Posterior cingulate gyrus (tissue), 11 donors: ENCODE measurements at places on chromosomes 5 and 9.

- peak; percentile 21 for DNase-seq
Measured at GRCh38 chr5:140633021-140633471, at the start of gene CD14. Gene CD14 (minus strand): TSS chr5:140633175. CDS start chr5:140633071, 104 bp downstream.

GRCh38 chr5:167702014-167702413, 589.4 kb upstream of the WWC1 start:
- DNase-seq = no peak

DNA sequence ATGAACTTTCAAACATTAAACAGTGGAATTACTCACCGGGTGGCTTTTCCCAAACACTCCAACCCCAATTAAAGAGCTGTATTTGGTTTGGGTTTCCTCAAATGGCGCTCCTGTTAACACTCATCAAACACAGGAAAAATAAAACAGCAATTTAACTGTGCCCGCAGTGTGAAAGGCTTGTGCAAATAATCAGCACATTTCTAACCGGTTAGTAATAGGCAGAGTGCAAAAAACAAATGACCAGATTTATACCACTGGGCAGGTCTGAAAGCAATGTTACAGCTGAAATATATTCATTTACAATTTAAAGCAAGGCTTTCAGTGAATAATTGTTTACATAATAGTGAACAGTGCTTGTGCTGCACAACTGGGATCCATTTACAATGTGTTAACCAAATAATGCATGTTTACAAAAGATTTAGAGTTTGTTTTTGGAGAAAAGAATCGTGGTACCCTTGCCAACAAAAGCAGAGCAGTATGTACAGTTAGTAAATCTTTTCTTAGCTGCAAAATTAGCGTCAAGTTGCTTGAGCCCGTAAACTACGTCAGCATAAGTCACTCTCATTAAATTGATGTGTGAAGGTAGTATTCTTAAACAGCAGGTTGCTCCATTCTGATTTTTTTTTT, 662.9 kb upstream of the ZNF608 start:
- DNase-seq = no peak

GRCh38 chr9:113298311-113298710, 4.9 kb downstream of the RNF183 start:
- no peak for DNase-seq

- no peak for DNase-seq
Measured at GRCh38 chr9:237858-238345, 23.2 kb downstream of the DOCK8 start.

- DNase-seq = no peak
Measured at GRCh38 chr9:108136656-108137055, 647.1 kb upstream of the KLF4 start.

- no peak for DNase-seq
Measured at GRCh38 chr9:82606492-82607382, 456.2 kb downstream of the RASEF start.

DNA sequence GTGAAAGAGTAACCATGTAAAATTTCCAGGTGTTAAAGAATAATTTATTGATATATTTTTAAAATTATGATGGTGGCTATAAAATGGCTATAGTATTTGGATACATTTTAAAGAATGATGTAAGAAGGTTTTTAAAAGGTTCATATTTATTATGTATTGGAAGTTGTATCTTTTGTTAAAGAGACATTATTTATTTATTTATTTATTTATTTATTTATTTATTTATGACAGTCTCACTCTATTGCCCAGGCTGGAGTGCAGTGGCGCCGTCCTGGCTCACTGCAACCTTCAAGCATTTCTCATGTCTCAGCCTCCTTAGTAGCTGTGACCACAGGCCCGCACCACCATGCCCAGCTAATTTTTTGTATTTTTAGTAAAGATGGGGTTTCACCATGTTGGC, 89.5 kb upstream of the LHFPL2 start:
- DNase-seq = no peak

DNA sequence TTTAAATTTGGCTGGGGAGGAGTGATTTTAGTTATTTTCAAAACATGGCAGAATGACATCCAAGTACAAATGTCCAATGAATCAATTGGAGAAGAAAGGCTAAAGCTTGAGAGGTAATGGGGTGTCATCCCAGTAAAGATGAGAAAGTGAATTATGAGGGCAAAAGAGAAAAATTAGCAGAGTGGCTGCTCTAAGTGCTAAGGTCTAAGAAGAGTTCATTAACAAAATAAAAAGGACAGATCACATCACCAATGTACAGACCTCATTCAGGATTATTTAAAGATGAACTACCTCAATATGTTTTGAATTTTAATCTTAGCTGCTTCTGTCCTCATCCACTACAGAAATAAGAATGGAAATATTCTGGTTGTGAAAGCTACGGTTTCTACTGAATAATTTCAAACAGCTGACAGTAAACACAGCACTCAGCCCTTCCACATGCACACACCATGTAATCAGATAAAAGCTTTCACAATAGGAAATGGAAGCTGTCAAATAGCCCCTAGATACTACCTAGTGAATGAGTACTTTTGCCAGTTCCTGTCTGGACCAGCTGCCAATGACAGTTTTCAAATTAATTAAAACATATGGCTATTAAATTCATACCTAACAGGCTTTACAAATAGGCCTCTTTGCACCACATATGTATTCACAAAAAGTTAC, 171.5 kb downstream of the SSBP2 start:
- DNase-seq = no peak

DNA sequence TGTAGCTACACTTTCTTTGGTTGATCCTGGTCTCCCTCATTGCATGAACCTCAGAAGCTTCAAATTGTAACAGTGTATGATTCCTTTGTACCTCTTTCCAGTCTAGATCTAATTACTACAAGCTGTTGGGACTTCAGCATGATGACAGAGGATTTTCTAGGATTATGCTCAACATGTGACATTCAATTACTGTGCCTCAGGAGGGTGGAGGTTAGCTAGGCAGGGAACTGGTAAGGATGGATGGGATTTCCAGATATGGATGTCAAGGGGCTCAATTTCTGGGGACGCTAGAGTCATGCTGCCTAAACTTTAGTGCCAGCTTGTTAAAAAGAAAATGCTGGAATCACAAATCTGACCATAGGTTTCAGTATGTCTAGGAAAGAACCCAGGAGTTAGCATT, 29.2 kb upstream of the GLRA1 start:
- no peak for DNase-seq

DNA sequence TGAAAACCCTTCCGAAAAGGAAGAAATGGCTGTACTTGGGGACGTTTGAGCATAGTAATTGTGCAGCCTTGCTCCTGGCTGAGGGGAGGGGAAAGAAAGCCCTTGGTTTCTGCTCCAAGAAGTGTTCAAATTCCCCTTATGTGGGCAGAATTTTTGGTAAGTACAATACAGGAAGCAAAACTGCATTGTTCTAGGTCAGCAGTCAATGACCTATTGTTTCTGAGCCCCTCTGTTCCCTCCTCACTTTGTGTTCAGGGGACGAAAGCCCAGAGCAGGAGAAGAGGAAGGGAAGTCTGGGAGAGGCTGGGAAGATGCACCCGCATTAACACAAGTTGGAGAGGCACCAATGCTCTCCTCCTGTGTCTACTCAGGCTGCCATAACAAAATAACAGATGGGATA, 11.9 kb downstream of the BASP1 start:
- DNase-seq = no peak

DNA sequence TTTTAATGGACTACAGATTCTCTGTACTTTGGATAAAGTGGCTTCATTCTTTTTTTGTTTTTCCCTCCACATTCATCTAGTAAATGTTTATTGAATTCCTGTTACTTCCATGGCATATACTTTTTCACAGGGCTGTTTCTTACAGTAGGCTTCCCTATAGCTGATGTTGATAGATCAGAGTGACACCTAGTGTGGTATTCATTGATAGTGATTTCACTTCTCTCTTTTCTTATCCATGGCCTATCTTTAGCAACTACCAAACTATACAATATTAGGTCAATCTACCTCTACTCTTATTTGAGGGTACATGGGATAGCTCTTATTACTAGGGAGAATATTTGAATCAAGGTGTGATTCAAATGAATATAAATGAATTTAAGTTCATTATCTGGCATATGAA, 35.8 kb downstream of the FSD1L start:
- DNase-seq = no peak

- DNase-seq = no peak
Measured at GRCh38 chr9:3865141-3865772, 339.5 kb upstream of the RFX3 start.

DNA sequence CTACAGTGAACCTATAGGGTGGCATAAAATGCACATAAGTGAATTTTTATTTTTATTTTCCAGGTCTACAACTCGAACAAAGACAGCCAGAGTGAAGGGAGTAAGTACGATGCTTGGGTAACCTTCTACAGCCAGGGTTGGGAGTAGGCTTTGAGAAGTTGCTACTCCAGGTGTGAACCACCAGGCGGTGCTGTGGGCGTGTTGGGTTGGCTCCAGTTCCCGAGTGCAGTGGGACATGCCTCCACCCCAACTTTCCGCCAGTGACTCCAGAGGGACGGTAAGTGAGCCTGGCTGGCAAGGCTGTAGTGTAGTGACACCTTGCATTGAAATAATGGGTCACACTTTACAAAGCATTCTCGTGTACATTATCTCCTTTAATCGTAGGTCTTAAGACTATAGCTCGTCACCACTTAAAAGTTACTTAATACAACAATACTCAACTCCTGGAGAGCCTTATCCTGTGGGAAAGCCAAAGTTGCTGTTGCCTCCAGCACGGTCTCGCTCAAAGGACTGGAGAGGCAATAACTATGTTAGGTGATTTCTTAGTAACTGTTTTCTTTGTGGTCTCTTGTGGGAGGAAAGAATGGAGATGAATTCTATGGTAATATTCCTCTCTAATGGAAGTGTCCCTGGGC, 244.0 kb downstream of the ARHGAP26 start:
- DNase-seq = no peak

DNA sequence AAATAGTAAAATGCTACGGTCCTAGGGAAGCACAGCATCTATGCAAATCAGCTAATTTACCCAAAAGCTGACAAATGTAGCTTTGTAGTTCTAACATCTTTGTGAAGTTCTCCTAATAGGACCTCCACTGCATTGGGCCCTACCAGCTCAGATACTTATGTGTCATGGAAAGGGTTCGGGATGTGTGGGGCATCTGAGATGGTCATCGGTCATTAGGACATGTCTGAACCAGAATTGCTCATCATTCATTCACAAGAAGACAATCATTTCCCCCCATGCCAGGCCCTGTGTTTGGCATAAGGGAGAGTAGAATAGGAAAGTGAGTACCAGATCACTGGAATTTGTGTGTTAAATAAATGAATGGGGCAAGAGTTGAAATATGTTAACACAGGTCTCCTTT, 35.7 kb downstream of the PWWP2A start:
- DNase-seq = no peak

DNA sequence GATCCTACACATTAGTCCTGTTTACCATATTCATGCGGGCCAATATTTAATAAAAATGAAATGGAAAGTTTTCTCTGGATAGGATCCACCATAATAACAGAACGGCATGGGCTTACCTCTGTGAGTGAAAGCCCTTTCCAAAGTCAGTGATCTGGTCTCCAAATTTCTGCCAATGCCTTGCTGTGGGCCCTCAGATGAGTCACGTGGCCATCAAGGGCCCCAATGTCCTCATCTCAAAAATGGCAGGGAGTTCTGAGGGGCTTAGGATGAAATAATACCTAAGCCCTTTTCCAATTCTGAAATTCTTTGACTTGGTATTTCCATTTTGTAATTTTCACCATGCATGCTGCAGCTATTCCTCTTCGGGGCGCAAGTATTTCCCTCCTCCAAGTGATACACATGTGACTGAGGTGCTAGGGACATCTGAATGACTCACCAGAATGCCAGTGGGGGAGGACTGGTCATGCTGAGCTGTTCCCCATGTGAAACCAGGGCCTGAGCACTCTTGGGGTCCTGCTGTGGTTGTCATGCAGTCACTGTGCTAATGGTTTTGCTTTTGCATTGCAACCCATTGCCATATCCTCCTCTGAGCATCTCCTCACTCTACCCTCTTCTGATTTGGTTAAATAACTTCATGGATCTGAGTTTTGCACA, 35.0 kb downstream of the ITK start:
- no peak for DNase-seq

DNA sequence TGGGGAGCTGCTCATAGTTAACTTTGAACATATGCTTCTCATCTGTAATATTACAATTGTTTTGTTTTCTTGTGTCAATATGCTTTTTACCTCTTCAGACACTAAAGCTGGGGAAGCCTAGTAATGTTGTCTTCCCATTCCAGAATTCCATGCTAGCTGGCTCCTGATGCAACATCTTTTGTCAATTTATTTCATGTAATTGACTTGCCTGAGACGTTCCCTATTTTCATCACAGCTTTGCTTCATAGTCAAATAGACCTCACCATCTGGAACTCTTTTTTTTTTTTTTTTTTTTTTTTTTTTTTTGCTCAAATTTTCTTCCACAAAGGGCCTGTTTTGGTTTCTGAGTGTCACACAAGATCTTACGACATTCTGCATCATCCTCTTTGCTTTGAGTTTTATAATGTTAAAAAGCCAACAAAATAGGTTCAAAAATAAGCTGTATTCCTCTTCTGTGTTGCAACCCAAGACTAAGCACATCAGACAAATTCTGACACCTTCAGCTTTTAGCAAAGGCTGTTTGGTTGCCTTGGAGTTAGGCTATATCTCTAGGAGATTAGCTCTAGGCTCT, 235.2 kb downstream of the NR3C1 start:
- no peak for DNase-seq

GRCh38 chr5:145347026-145347616, 488.0 kb downstream of the PRELID2 start:
- DNase-seq = peak; percentile 66

- no peak for DNase-seq
Measured at GRCh38 chr5:179880066-179880650, 21.5 kb upstream of the MRNIP start.

DNA sequence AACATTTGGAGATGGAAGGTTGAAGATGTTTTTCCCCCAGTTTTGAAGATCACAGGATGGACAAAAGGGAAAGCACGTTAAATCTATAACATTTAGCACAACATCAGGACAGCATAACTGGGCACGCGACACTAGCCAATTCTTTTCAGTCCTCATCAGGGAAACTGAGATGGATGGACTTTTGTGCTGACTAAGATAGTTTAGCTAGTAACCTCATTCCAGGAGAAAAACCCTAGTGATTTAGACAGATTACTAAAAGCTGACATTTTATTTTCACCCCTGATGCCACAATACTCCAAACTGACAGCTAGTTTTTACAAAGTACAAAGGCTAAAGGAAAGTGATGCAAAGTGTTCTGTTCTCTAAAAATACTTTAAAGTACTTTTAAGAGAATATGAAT, 53.3 kb downstream of the EPB41L4B start:
- DNase-seq = no peak

GRCh38 chr5:142184988-142185387, 76.4 kb downstream of the NDFIP1 start:
- DNase-seq = no peak

DNA sequence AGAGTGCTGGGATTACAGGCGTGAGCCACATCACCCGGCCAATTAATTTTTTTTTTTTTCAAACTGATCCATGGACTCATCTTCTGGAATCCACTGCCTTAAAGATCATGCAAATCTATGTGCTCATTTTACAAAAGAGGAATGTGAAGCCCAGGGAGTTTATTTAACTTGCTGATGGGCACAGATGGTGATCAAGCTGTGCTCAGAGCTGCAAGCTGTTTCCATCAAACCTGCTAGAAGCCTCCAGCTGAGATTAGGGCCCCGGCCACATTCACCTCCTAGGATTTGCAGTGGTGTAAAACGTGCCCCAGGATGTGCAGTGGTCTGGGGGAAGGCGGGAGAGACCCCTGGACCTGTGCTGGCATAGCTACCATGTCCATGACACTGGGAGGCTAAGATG, 56.1 kb upstream of the TUT7 start:
- no peak for DNase-seq

GRCh38 chr9:111350556-111350955, 20.5 kb upstream of the OR2K2 start:
- no peak for DNase-seq

GRCh38 chr5:1786621-1787471, 12.8 kb downstream of the MRPL36 start:
- peak; percentile 79 for DNase-seq
